ENCODE measurements at places on chromosomes 7 and 10.

GRCh38 chr10:59711871-59712494 is 2.3 kb upstream of the SLC16A9 start:
- no peak for DNase-seq

GRCh38 chr10:130028465-130028819 is 64.4 kb upstream of the EBF3 start:
- no peak for DNase-seq

- DNase-seq, result no peak
Measured at GRCh38 chr10:119268871-119269506, 61.6 kb downstream of the GRK5 start.

DNA sequence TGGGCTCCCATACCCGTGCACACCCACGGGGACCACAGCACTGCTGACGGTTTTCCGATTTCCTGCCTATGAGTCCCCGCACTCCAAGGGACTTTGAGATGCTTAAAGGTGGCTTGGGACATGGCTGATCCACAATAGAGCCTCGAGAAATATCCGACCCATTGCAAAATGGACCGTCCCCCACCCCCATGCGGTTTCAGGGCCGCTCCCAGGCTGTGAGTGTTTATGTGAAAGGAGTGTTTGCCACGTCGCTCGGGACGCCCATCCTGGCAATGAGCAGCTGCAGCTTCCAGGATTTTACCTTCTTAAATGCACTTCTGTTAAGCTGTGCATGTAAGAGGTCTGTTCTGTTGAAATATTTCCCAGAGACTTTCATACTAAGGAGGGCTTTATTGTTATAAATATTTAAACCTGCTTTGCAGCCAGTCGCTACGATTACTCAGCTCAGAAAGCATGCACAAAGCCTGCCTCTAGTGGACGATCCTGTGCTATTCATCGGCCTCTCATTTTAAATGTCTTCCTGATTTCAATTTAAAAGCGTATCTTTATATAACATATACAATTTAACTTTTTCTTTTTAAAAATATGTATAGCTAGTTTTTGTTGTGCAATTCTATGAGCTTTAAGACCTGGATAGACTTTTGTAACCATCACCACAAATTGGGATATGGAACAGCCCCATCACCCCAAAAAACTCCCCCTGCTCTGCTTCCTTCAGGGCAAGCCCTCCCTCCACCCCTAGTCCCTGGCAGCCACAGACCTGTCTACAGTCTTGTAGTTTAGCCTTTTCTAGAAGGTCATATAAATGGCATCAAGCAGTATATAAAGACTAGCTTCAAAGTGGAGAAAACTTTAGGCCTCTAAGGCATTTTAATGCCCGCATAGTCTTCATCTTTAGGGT is 418.3 kb downstream of the PAXIP1 start:
- DNase-seq, result no peak

GRCh38 chr10:7480742-7481367 is 70.0 kb upstream of the SFMBT2 start:
- no peak for DNase-seq

DNA sequence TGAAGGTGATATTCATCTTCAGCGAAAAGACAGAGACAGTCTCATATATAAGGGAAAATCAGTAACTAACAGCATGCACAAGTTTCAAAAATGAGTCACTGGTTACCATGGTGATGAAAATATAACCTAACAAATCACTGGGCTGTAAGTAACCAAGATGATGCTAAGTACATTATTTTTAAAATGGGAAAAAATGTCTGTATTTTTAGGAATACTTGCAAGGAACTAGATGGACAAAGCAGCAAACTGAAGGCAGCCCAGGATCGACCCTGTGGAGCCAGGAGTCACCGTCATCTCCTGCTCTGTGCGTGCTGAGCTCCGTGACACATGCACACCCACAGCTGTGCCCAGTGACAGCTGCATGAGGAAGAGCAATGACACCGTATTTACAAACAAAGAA is 137.3 kb downstream of the ELMO1 start:
- no peak for DNase-seq

DNA sequence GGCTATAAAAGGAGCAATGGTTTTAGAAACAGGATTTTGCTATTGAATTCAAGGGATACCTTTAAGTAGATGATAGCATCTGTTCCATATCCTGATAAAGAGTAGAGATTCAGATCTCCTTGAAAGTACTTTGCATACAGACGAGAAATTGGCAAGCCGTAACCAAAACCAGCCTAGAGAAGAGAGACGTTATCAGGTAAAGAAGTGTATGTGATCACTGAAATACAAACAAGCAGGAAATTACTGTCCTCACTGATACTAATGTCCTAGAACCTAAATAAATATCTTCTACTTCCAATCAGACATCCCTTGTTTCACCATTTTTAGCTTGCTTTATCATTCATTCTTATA is 9.4 kb downstream of the PDK4 start:
- DNase-seq, result no peak

- peak; percentile 32 for DNase-seq
Measured at GRCh38 chr7:81469869-81470723, 299.8 kb downstream of the HGF start.

DNA sequence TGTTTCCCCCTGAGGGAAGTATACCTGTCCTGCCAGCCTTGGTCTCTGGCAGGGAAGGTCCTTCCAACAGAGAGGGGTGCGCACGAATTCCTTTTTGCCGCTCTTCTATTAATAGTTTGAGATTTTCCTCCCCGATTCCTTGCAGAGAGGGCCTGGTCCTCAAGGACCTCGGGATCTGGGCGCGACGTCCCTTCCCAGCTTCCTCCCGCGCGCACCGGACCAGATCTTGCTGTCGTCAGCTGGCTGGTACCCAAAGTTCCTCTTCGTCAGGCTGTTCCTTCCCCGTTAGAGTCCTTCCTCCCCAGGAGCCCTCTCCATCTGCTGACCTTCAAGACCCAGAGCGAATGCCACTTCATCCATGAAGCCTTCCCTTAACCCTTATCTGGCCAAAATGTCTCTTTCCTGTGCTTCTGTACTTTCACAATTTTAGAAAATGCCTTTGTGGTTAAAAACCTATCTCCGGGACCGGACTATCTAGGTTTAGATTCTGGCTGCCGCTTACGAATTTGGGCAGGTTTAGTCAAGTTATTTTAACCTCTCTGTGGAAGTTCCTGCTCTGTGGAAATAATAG is 851 bp upstream of the GOT1 start:
- DNase-seq, result peak; percentile 47

- no peak for DNase-seq
Measured at GRCh38 chr10:133160826-133161471, 930 bp downstream of the KNDC1 start.

GRCh38 chr7:122143751-122144711 is at the start of gene AASS:
TSS of gene AASS (minus strand) at chr7:122144249. CDS start at chr7:122133726, 10,523 bp downstream.
- peak; percentile 91 for DNase-seq

GRCh38 chr7:29043576-29043975 is 85.4 kb upstream of the TRIL start:
- DNase-seq, result no peak

DNA sequence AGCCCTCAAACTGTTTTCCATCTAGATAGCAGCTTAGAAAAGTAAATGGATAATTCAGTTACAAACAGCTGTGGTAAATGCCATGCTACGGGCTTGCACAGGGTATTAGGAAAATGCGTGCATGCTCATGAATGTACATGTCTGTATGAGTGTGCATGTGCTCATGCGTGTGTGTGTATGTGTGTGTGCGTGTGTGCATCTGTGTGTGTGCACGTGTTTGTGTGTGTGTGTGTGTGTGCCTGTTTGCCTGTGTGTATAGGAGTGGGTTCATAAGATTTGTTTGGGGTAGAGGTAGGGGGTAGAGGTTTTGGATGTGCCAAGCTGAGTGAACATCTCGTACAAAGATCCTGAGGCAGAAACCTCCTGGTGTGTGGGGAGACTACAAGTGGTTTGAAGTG is 52.9 kb downstream of the AOAH start:
- DNase-seq, result no peak

DNA sequence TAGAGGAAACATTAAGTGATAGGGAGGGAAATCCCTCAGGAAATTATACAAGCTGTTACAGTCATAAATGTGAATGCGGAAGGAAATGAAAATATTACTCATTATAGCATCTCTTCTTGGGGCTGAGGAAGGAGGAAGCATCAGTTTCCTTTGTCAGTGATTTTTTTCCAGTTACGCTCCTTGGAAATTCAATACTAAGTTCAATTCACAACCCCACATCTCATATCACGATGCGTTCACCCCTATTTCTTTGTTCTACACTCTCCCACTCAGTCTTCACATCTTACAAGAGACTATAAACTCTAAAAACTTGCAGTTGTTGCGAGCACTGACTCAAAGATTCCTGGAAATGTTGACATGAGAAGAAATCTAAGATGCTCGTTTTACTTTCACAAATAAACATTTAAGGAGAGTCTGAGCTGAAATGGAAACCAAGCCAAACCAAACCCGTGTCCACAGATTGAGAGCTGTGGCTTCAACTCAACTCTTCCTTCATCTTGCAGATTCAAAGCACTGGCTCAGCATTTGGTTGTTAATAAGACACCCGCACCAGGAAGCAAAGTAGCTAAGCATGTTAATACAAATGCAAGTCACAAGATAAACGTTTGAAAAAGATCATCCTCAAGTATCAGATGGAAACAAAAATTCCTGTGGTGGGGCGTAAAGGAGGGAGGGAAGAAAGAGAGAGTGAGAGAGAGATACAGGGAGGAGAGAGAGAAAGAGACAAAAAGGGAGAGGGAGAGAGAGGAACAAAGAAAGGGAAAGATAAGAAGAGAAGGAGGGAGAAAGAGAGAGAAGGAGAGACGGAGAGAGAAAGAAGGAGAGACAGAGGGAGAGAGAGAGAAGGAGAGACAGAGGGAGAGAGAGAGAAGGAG is 150.0 kb upstream of the RSU1 start:
- DNase-seq, result no peak

DNA sequence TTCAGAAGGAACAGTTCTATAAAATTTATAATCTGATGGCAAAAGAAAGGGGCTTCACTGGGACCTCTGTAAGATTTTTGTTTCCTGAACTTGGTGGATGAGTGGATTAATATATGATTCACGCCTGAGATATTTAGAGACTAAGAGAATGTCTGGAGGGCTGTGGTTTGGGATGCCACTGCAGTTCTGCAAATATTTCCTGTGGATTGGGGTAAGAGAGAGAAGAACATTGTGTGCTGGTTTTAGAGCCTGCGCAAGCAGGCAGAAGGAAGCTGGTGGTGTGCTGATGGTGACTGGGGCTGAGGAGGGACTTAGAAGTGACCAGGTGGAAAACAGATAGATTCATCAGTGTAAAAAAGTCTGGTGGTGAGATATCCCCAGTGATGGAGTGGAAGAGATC is 87.0 kb downstream of the SUGCT start:
- no peak for DNase-seq

DNA sequence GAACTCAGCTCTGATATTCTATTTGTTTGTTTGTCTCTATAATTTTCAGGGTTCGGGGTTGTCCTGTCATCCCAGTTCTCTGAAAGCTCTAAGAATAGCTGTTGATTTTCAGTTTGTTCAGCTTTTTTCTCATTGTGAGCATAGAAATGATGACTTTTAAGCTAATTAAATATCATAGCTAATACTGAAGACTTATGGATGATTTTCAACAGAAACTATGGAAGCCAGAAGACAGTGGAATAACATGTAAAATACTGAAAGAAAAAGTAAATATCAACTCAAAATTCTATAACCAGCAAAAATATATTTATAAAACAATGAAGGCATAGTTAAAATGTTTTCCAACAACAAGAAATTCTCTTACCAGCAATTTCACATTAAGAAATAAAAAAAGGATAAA is 96.4 kb upstream of the ETV1 start:
- no peak for DNase-seq

GRCh38 chr10:122859527-122859926 is 13.9 kb upstream of the CUZD1 start:
- no peak for DNase-seq

GRCh38 chr10:61791216-61791615 is 110.3 kb upstream of the ARID5B start:
- DNase-seq, result no peak

DNA sequence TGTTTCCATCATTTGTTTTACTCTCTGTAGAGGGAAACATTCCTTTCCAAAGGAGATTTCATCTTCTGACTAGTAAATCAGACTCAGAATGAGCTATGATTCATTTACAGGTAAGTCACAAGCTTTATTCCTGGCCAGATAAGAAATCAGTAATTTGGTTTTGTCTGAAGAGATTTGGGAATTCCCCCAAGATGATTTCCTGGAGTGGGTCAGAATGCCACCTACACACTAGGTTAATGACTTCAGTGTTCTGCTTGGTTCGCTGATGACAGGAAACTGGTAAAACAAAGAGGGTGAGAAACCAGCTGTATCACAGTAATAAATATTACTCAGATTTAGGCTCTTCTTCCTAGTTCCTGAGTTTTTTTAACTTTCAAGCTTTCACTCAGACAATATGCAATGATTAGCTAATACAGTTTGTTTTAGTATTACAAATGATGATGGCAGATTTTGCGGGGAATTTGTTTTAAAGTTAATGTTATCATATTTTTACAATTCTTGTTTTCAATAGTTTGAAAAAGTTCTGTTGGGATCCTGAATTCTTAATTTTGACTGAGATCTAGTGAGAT is 8.3 kb upstream of the ASZ1 start:
- DNase-seq, result no peak

- no peak for DNase-seq
Measured at GRCh38 chr10:66501356-66501755, 424.5 kb upstream of the LRRTM3 start.

DNA sequence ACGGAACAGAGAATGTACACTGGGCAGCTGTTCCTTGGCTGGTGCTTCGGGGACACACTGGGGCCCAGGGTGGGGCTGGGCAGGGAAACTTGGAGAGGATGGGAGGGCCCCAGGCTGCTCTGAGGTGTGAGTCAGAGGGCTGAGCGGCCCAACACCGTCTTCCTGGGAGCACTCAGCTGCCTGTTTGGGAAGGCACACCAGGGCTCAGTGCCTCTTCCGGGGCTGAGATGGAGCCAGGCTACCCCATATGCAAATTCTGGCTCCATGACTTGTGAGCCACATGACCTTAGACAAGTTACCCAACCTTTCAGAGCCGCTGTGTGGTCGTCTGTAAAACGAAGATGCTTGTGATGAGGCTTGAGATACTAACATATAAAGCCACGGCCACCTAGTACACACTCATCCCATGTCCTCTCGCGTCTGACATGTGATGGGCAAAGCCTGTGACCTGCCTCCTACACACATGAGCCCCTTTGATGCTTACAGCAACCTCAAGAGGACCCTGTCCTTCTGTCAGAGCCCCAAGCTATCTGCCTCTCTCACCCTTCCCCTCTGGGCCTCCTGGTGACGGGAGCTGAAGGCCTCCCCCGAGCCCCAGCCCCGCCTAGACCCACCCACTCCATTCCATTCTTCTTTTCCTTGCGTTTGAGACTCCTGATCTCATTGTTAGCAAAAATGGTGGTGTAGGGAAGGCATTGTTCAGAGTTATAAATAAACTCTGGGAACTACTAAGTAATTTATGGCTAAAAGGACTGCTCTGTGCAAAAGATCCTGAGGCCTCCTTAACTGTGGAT is 26.1 kb downstream of the KLRG2 start:
- DNase-seq, result no peak

DNA sequence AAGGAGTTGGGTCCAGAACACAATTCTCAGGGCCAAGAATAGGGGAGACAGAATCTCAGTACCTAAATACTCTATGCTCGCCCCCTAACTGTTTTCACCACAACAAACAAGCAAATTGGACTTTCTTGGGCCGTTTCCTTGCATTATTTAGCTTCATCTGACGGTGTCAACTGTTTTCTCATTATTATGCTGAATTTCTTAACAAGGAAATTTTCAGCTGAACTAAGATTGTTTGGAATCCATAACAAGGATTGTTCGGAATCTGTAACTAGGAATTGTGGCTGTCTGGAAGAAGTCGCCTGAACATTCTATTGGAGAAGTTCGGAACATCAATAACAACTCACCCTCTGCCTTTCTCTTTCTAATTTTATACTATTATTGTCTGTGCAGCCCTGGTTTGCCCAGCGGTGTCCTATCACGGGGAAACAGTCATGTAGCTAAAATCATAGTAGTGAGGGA is 15.5 kb upstream of the DLX6 start:
- no peak for DNase-seq
